ENCODE measurements at places on chromosomes 6 and 20.
A peak's percentile ranks its signal among the peaks of the same experiment; 100 is the strongest.

GRCh38 chr6:140846503-140847261 is 1286.0 kb upstream of the GJE1 start:
- no peak for DNase-seq

DNA sequence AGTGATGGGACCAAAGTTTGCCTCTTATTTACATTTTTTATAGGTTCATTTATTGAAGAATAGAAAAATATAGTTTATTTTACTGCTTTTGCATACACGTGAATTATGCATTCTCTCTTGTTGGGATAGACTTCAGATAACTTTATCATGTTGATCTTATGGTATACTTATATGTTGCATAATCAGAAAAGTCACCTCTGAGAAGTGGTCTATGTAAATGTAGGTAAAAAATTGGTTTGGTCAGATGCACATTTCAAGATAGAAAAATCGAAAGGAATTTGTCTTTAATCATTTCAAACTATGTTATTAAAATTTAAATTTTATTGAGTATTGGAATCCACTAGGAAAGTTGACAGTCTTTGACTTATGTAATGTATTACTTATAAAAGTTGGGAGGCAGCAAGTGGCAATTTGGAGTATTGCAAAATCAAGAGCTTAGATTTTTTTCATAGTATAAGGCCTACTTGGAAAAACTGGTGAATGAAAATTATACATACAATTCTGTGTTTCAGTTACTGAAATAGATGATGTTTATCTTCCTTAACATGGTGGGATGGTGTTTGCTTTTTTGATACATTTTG is 2.4 kb downstream of the PHF3 start:
- DNase-seq: no peak

DNA sequence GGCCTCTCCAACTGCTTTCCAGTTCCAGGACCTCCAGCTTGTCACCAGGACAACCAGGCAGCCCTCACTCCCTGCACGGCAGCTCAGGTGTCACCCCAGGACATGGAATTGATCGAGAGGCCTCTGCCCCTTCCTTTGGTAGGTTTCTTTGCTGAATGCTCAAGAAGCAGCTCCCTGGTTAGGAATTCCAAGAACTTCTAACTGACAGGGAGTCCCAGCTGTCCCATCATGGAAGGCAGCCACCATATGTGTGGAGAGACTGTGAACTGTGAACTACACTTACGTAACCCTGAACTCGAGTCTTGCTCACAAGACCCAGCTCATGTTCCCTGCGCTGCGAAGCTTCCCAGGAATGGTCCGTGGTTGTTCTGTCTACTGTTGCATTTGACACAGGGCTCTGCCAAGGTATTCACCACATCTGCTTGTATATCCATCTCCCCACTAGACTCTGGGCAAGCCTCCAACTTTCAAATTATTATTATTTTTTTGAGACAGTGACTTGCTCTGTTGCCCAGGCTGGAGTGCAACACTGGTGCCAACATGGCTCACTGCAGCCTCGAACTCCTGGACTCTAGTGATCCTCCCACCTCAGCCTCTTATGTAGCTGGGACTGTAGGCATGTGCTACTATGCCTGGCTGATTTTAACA is 35.7 kb downstream of the MGME1 start:
- DNase-seq: no peak

DNA sequence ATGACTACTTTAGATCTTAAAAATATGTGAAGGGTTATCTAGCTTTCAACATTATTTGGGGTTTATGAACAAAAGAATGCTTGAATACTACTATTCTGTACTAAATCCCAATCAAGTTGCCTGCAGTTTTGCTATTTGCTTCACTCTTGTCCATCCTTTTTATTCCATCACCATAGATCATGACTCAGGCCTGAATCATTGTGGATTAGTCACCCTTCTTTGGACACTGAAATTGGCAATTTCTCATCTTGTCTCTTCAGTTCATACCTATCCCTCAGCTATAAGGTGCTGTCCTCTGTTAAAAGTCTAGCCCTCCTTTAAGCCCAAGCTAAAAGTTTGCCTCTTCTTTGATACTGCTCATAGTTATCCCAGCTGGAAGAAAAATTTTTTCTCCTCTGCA is 199.1 kb downstream of the CENPW start:
- DNase-seq: no peak

DNA sequence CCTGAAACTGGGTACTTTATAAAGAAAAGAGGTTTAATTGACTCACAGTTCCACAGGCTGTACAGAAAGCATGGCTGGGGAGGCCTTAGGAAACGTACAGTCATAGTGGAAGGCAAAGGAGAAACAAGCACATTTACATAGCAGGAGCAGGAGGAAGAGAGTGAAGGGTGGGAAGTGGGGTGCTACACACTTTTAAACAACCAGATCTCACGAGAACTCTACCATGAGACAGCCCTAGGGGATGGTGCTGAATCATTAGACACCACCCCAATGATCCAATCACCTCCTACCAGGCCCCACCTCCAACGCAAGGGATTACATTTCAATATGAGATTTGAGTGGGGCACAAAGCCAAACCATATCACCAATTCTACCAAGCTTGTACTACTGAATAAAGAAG is 7.4 kb upstream of the FNDC1 start:
- DNase-seq: no peak

GRCh38 chr20:53907968-53908751 is 162.2 kb downstream of the BCAS1 start:
- no peak for DNase-seq

- no peak for DNase-seq
Measured at GRCh38 chr6:150391414-150391813, 22.6 kb downstream of the IYD start.

- DNase-seq: no peak
Measured at GRCh38 chr6:5710516-5710915, 296.2 kb downstream of the NRN1 start.

GRCh38 chr20:57524511-57525176 is at the start of gene CTCFL:
Gene CTCFL (minus strand): TSS chr20:57525140. CDS start chr20:57524205, 935 bp downstream.
- DNase-seq: no peak

GRCh38 chr6:109782491-109782999 is 91.4 kb downstream of the FIG4 start:
- DNase-seq: no peak

DNA sequence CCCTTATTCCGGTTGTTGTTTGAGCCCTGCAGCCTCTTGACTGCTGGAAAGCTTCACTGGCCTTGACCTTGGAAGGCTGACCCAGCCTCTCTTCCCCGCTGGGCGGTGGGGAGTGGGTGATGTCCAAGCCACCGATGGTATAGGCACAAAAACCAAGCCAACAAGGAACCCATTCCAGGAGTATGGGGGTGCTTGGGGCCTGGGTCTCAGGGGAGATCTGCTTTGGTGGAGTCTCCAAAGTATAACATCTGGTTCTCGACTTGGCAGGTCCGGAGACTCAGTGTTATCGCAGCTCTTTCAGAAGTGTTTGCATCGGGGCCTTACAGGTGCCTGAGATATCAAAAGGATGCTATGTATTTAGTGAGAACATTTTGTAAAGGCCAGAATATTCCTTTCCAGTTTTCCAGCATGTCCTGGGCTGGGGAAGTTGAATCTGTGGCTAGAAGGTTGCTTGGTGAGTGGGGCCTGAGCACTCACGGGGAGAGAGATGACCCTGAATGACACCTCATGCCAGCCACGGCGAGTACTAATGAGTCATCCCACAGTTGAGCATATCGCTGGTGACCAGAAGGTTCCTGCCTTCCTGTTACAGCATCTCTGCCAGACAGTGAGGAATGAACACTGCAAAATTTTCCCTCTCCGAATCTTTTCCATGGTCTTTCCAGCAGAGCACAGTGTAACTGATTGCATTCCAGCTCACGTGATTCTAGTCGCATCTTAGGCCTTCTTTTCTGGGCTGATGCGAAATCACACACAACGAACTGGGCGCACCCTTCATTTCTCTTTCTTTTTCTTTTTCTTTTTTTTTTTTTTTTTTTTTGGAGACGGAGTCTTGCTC is 133.9 kb downstream of the ZDHHC14 start:
- no peak for DNase-seq

GRCh38 chr6:80674669-80675068 is 568.2 kb downstream of the BCKDHB start:
- DNase-seq: no peak

GRCh38 chr6:107692351-107692750 is 131.8 kb downstream of the SCML4 start:
- no peak for DNase-seq

DNA sequence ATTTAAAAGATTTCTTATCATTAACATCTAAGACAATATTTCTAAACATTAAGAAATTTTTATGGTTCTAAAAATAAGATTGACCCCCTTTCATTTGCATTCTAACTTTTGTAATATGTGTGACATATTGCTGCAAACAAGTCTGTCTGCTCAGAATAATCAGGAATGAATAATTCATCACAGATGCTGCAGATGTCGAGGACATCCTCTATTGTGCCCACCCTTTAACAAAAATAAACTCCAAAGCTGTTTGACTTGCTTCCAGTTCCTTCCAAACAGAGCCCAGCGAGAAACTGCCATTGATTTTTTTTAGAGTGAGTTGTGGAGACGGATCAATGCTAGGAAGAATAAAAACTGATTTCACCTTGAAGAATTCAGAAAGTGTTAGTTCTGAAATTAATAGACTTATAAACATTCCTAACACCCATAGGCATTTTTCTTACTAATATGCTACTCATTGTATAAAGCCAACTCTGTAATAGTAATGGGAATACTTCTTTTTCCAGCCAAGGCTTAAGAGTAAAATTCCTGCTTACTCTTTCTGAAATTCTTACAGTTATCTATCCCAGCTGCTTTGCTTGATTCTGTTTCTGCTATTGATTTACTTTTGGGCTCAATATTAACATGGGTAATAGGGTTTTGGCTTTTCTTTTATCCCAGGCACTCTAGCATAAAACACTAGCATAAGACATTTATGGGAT is 244.8 kb upstream of the FAM83B start:
- no peak for DNase-seq

DNA sequence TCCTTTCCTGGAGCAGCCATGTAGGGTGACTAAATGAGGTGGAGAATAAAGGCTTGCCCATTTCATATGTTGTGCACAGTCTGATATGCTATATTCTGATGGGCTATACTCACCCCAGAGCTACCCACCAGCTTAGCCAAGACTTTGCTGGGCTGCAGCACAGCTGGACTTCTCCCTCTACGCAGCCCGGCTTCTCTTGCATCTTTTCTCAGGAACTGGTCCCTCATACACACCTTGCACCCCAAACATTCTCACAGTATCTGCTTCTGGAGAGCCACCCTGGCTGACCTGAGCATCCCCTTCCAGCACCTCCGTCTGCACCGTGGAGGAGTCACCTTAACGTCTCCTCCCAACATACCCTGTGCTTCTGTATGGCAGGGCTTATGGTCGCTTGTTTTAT is 150.8 kb upstream of the PMEPA1 start:
- no peak for DNase-seq

DNA sequence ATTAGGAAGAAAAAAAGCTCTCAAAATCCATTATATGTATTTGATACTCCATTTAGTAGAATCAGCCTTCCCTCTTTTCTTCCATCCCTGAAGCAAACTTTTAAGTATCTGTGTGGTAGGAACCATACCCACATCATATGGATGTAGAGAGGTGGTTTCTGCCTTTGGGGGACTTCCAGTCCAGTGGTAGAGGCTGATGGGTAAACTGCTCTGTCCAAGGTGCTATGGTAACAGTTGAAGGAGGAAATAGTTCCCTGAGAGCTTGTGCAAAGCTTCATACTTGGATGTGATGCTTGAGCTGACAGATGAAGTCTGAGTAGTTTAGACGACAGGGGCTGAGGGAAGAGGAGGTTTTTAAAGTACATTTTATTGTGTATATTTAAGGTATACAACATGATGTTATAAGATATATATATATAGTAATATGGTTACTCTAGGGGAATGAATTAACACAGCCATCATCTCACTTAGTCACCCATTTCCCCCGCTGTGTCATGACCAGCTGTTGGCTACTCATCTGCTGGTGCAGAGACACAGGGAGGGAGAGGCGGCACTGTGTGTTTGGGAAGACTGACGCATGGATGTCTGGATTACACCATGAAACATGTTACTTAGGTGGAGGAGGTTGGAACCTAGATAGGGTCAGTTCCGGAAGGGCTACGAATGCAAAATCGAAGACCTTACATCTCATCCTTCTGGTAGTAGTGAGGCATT is 185.2 kb downstream of the FARS2 start:
- no peak for DNase-seq

- DNase-seq: no peak
Measured at GRCh38 chr20:48158014-48158413, 372.7 kb upstream of the SULF2 start.

GRCh38 chr6:145370559-145370958 is 364.8 kb downstream of the EPM2A start:
- DNase-seq: no peak

GRCh38 chr6:134134654-134135053 is 82.2 kb upstream of the SLC2A12 start:
- DNase-seq: no peak

DNA sequence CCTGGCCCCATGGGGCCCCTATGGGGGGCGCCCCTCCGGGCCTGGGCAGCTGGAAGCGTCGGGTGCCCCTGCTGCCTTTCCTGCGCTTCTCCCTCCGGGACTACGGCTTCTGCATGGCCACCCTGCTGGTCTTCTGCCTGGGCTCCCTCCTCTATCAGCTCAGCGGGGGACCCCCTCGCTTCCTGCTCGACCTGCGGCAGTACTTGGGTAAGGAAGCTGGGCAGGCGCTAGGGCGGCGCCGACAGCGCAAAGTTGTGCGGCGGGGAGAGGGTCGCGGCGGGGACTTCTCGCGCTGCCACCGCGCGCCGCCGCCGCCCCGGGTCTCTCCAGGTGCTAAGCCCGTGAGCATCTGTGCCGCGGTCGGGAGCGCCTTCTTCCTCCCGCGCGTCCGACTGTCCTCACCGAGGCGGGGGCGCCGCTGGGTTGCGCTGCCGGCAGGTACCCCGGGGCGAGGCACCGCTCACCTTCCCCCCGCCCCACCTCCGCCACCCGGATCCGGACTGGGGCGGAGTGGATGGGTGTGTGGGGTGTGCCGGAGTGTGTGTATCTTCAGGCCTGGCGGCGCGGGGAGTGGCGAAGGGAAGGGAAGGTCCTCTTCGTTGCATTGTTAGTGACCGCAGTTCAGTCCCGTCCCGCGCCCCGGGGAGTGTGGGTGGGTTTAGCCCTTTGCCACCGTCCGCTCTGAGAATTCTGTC is 788 bp downstream of the UST start:
- DNase-seq: peak; percentile 48

DNA sequence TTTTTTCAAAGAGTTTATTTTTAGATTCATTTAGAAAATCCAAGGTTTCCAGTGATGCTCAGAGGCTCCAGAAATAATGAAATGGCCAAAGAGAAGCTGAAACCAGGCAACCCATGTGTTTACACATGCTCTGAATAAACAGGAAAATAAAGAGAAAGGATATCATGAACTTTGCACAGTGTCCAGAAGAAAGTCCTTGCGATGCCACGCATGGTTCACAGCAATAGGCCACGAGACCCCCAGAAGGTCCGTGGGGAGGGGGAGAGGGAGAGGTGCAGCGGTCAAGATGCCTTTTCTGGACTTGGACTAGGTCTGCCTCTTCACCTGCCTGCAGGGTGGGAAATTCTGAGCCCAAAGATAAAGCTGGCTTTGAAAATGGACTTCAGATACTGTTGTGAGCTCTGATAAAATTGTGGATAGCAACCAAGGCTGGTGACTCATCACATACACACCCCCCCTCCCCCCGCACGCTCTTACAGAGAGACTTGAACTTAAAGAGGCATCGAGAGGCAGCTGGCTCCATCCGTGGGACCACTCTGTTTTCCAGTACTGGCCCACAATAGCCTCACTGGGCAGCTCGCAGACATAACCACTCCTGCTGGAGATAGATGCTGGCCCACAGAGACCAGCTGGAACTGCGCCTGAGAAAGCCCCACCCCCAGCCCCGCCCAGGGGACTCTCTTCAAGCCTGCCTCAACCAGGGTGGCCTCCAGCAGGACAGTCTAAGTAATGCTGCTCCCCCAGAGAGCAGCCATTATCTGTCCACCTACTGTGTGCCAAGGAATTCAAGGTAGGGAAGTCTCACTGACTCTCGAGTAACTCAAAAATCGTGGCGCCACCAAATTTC is 21.2 kb upstream of the NFATC2 start:
- DNase-seq: peak; percentile 33

Measured in activated naive CD8-positive, alpha-beta T cell treated with anti-CD3 and anti-CD28 coated beads for 36 hours (primary cell).